ENCODE measurements at places on chromosomes 2 and 18.

DNA sequence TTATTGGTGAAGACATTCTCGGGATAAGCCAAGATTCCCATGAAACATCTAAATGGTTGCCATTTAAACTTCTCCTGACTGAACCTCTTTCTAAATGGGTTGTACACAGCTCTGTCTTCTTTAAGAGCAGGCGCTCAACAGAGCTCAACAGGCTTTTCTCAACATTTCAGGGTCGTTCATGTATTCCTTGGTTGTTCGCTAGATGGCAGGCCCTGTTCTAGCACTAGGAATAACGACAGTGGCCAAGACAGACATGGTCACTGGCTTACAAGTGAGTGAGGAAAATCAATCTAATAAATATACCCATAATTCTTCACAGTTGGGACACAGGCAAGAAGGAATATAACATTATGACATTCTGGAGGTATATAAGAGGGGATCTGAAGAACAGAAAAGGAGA, 154.5 kb downstream of the SMAD2 start:
- no peak for DNase-seq

- no peak for DNase-seq
Observed at GRCh38 chr2:100736121-100736915, 83.6 kb upstream of the NPAS2 start.

DNA sequence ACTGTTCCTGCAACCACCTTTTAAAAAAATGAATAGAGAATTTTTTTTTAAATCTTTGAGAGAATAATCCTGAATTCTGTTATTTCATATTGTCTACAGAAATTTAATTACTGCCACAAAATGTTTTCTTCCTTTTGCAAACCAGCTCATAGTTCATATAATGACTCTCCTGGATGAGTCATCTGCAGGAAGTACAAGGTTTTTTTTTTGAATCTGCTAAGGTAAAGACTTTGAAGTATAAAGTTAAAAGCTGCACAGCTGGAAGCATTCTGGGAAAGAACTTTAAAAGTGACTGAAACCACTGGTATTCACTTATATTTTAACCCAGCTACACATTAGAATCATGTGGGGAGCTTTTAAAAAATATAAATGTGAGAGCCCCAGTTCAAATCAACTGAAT, 25.4 kb downstream of the SESTD1 start:
- DNase-seq: no peak

DNA sequence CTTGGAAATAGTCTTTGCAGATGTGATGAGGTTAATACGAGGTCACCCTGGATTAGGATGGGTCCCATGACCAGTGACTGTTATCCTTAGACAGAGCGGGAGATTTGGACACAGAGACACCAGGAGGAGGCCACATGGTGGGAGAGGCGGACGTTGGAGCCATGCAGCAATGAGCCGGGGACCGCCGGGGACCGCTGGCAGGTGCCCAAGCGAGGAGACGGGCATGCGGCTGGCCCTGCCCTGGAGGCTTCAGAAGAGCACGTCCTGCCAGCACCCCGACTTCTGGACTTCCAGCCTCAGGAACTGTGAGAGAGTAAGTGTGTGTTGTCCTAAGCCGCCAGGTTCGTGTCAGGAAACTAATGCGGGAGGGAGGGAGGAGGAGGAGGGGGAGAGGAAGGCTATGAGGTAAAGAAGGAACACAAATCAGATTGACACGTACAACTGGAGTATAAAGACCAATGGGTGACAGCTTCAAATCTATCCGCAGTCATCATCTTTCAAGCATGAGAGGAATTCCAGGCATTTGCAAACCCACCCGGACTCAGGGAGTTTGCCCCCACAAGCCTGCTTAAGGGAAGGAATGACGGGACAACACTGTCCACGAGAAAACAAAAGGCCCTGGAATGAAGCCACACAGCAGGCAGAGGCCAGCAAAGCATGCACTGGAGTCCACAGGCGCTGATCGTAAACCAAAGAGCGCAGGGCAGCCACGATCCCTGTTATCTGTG, 11.6 kb upstream of the BOK start:
- no peak for DNase-seq

DNA sequence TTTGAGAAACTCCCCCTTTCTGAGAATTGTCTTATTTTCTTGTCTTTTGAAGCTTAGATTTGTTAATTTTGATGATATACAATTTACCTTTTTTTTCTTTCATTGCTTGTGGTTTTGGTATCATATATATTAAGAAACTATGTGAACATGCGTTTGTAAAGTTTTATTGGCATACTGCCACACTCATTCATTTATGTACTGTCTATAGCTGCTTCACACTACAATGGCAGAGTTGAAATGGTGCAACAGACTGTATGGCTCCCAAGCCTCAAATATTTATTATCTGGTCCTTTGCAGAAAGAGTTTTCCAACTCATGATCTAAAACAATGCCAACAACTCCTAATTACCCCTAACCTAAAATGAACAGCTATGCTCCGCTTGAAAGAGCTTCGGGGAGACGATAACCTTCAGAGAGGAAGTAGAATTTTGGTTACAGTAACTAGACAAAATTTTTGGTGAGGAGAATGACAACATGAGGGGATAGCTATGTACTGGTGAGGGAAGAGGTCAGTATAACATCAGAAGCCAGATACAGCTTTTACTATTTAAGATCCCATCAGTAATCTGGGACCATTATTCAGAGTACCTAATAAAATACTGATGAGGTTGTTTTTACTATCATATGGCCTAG, 16.1 kb downstream of the PPP3R1 start:
- DNase-seq: no peak

DNA sequence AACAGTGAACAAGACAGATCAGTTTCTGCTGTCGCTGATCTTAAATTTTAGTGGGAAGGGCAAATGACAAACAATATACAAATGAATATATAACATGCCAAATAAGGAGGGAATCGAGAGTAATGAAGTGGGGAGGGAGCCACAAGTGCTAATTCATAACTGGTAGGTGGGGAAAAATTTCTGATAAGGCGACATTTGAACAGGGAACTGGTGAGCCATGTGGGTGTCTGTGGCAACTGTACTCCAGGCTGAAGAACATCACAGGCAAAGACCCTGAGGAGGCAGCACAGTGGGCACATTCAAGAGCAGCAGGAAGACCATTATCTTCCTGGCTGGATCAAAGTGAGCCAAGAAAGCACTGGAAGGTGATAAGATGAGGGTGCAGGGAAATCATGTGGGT, 51.6 kb upstream of the CD28 start:
- no peak for DNase-seq

DNA sequence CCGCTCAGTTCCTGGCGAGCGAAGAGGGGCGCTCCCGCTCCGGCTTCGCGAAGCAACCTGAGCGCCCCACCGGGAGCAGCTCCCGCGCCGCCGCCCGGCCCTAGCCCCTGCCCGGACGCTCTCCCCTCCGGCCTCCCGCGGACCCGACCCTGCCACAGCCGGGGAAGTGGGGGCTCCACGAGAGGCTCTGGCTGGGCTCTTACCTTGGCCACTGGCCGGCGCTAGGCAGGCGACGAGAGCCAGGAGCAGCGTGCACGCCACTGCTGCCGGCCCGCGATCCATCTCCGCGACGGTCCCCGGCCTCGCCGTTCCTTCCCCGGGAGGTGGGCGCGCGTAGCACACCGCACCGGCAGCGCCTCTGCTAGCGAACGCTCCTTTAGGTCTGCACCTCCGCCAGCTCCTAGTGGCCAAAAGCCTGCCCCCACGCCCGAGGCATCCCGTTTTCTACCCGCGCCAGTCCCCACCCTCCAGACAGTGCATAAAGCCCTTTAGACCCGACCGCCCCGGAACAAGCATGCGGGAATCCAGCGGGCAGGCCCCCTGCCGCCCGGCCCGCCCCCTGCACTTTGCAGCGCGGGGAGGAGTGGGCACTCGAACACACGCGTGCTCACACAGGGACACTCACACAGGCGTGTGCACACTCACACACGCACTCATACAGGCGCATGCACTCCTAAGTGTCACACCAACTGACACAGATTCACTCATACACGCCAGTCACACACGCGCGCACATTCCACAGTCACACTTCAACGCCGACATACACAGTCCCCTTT, at the start of gene LRP2:
LRP2 (minus strand) TSS at position 417 of the 776 bp plus-strand sequence; CDS start at position 282, 135 bp downstream.
- DNase-seq: no peak

DNA sequence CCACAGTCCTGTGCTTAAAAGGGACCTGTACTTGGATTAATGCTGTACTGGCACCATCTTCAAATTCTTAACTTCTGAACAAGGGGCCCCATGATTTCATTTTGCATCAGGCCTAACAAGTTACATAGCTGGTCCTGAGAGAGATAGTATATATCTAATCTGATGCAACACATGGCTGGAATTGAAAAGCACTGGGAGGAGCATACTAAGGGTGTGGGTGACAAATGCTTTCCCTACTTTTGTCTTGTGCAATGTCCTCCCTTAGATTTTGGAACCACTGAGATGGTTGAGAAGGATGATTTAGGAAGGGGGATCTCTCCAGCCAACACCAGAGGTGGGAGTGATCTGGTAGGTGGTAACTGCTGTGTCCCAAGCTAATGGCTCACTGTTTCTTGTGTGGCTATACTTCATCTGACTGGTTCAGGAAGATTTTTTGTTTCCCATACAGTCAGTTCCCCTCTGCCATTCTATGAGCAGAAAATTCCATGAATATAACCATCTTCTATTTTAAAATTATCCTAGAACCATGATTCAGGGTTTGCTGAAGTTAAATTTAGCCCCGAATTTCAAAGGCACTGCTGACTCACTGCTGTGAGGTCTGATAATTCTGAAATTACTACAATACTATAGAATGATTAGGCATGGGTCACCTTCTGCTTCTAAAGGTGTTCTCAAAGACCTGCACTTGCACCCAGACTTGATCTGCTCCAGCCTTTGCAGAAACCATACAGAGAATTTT, 108.3 kb upstream of the NCKAP5 start:
- no peak for DNase-seq

- no peak for DNase-seq
Observed at GRCh38 chr2:134137182-134137611, 116.7 kb upstream of the MGAT5 start.

GRCh38 chr2:226410247-226410835, 389.3 kb downstream of the IRS1 start:
- DNase-seq: no peak

DNA sequence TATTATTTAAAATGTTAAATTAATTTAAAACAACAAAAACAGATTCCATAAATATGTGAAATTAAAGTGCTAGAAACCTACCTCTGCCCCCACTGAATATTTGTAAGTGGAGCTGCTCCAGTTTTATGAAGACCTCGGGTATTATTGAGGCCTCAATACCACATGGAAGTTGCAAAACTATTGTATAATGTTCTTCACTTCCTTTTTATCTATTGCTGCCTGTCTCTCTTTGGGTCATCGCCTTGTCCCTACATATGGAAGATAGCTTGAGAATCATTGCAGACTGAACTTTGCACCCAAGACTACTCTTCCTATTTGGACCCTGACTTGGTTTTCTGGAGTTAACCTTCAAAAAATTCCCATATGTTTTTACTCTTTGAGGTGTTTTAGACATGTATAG, 212.1 kb upstream of the NETO1 start:
- DNase-seq: no peak

- DNase-seq: no peak
Observed at GRCh38 chr18:2410688-2411087, 160.6 kb downstream of the METTL4 start.

DNA sequence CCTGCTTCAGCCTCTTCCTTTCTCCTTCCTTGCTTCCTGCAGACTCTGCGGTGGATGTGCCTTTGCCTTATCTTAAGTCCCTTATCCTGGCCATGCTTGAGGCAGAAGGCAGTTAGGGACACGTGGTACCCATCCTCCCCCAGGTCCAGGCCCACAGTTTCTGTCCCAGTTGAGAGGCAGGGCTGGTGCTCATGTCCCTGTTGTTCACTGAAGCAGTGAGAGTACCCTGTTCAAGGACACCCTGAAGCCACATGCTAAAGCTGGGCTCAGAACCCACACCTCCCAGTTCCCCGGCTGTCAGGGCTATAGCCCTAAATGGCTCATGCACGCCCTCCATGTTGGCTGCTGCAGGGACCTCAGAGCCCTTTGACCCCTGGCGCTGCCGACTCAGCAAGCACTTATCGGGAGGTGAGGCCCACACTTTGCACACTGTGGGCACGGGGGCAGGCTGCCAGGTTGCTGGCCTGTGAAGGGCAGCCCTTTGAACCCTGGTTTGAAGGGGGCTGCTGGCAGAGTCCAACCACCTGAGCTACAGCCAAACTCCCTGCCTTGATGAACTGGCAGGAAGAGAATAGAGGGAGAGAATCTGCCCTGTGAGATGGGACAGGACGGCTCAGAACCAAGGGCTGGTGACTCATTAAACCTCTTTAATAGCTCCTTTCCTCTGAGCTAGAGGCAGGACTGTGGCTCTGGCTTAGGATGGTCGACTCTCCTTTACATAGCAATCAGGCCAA, 6.3 kb downstream of the KHK start:
- no peak for DNase-seq

GRCh38 chr18:11884396-11885030, 23.6 kb downstream of the MPPE1 start:
- no peak for DNase-seq

DNA sequence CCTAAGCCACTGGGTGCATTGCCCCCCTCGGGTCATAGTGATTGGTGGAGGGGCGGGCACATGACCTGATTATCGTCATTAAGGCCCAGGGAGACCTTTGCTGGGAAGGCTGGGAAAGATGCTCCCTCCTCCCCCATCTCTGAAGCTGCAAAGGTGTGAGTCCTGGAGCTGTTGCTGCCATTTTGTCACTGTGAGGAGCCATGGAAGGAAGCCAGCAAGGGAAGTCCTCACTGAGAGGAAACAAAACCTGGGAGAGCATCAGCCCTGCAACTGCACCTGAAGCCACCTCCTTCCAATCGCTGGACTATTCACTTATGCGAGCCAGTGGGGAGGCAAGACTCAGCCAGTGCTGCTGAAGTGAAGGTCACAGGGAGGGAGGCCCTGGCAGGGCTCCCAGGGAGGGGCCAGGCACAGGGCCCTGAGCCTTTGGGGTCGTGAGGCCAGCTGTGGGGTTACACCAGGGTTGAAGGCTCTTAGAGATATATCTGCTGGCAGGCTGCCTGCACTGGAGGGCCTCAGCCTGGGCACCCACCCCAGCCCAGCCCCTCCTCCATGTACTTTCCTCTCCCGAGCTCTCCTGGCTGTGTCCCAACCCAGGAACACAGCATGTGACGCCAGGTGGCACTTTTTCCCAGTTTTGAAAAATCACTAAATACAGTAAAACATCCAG, 10.7 kb upstream of the FAHD2A start:
- DNase-seq: no peak

DNA sequence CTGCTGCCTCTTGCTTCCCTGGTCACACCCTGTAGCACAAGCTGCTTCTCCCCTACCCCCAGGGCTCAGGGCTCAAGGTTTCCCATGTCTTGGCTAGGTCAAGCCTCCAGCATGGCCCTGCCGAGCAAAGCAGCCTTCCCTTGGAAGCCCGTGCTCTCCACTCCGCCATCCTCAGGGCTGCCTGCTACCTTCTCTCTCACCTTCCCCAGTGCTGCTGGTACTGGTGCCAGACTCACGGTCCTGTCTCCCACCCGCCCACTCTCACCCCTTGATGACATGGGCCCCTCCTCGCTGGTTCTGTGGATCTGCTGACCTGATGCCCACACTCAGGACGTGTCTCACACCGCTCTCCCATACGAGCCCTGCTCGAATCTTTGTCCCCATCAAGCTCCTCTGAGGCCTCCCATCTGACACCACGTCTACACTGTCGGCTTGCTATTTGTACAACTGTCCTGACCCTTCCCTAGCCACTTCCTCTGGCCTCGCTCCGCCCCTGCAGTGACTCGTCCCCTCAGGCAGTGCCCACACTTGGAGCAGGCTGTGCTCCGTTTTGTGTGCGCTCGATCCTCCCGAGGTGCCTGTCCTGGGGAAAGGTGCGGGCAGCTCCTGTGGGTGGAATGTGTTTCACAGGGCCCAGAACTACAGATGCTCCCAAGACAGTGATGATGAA, 49.9 kb downstream of the ZAP70 start:
- no peak for DNase-seq

- no peak for DNase-seq
Observed at GRCh38 chr2:58620093-58620492, 379.0 kb upstream of the FANCL start.

GRCh38 chr2:213227458-213227857, 56.8 kb upstream of the SPAG16 start:
- no peak for DNase-seq
